ENCODE measurements at places on chromosomes 12 and 14. TPM values are rescaled to one million over a fixed set of nuclear protein-coding genes. Genes with fewer than 3 reads are reported as not detected.

GDF11 gene
- 11.0 TPM for total RNA-seq

KLRC3 gene
- not detected for total RNA-seq

GRCh38 chr14:72715215-72715849 is 178.6 kb downstream of the DPF3 start:
- no peaks in the 10 kb centered on the region for H3K27me3 ChIP-seq
- no peaks in the 10 kb centered on the region for H3K4me1 ChIP-seq
- H3K27ac ChIP-seq, result no peak overlapping the region
- H3K36me3 ChIP-seq, result no peaks in the 10 kb centered on the region
- no peak for DNase-seq

CAPZA3 gene
- not detected for total RNA-seq

GRCh38 chr14:89543425-89543790 is 126.4 kb upstream of the FOXN3 start:
- H3K4me1 ChIP-seq, result peaks cover 8% of the 10 kb centered on the region
- no peak for DNase-seq
- no peak overlapping the region for H3K27ac ChIP-seq
- no peaks in the 10 kb centered on the region for H3K27me3 ChIP-seq
- no peaks in the 10 kb centered on the region for H3K36me3 ChIP-seq
- H3K4me3 ChIP-seq, result no peak overlapping the region

DNA sequence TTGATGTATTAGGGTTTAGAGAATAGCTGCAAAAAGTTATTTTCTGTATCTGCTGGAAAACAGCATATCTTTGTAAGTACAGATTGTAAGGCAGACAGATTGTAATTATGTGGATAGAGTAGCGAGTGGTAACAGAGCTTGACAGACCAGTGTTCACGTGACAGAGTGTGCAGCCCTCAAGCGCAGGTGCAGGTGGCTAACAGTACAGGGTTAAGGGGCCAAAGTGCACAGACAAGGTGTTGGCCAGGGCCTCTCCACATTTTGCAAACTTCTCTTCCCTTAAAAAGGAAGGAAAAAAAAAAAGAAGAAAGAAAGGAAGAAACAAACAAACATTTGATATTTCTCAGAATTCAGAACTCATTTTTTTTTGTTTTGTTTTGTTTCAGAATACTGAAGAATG is 25.2 kb upstream of the KLHL42 start:
- H3K27ac ChIP-seq, result no peak overlapping the region
- peaks cover 18% of the 10 kb centered on the region for H3K4me1 ChIP-seq
- H3K4me3 ChIP-seq, result no peak overlapping the region
- H3K27me3 ChIP-seq, result no peaks in the 10 kb centered on the region
- DNase-seq, result no peak

- no peaks in the 10 kb centered on the region for H3K36me3 ChIP-seq
- no peak overlapping the region for H3K27ac ChIP-seq
- H3K27me3 ChIP-seq, result no peaks in the 10 kb centered on the region
- DNase-seq, result peak; percentile 74
Observed at GRCh38 chr12:115916910-115917668, 360.4 kb downstream of the MED13L start.

CLEC2D gene
- total RNA-seq, result 6.6 TPM

HHIPL1 gene
- total RNA-seq, result 2.9 TPM
